ENCODE measurements at places on chromosomes 1 and 21. TPM values are rescaled to one million over a fixed set of nuclear protein-coding genes. Genes with fewer than 3 reads are reported as not detected.
A peak's percentile ranks its signal among the peaks of the same experiment; 100 is the strongest.

GRCh38 chr1:116367256-116367945 lies 5.6 kb upstream of the ATP1A1 start:
- DNase-seq = no peak

Gene ORC1
- 0.22 TPM for total RNA-seq

- no peak for DNase-seq
Observed at GRCh38 chr1:208036106-208036808, 125.3 kb upstream of the CD34 start.

Gene S100A16
- 44.3 TPM for total RNA-seq

GRCh38 chr1:119226913-119227312 lies 86.5 kb upstream of the WARS2 start:
- DNase-seq = no peak

Gene BGLAP
- 0.83 TPM for total RNA-seq

Gene VAV3
- 1.6 TPM for total RNA-seq

DNA sequence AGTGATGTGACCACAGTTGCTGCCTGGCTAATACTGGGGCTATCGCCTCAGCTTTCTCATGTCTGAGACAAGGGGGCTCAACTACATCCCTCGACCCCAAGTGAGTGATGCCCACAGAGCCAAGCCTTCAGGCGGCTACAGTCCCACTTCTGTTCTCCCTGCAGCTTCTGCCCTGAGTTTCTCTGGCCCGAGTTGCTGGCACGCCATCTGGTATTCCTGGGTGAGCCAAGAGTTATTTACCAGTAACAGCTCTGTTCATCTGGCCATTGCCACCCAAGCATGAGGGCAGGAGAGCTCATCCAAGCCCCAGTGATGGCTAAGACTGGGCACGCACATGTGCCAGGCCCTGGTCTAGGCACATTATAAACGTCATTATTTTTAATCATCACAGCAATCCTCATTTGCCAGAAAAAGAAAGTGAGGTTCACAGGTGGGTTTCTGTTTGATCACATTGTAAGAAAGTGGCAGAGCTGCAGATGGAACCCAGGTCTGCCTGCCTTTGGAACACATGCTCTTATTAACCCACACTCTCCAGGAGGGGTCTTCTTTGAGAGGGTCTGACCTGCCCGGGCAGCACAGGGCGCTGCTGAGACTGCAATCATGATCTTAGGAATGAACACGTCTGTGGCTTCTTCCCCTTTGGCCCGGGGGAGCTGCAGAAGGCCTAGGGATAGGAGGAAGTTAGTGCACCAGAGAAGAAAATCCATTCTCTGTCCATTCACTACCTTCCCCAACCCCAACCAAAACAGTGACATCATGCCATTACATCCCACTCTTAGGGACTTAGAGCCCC lies 27.5 kb downstream of the KCND3 start:
- DNase-seq = peak; percentile 57

DNA sequence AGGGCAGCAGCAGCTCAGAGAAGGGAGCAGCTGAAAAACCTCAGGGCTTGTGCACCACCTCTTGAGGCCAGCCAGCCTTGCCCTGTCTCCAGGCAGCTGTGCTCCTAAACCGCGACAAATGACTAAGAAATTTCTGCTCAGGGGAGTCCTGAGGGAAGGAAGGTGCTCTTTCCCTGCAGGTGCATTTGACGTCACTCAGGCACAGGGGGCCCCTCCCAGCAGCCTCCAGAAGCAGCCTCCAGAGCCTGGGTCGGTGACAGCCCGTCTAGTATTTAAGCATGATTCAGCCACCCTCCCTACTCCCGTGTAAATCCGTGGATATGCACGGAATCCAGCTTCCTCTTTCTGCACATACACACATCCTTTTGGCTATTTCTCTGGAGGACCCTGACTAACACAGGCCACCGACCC lies 560.5 kb downstream of the KIF26B start:
- no peak for DNase-seq

- no peak for DNase-seq
Observed at GRCh38 chr1:165473081-165473480, 28.2 kb upstream of the RXRG start.

- no peak for DNase-seq
Observed at GRCh38 chr1:167718914-167719691, 2.7 kb upstream of the MPZL1 start.

DNA sequence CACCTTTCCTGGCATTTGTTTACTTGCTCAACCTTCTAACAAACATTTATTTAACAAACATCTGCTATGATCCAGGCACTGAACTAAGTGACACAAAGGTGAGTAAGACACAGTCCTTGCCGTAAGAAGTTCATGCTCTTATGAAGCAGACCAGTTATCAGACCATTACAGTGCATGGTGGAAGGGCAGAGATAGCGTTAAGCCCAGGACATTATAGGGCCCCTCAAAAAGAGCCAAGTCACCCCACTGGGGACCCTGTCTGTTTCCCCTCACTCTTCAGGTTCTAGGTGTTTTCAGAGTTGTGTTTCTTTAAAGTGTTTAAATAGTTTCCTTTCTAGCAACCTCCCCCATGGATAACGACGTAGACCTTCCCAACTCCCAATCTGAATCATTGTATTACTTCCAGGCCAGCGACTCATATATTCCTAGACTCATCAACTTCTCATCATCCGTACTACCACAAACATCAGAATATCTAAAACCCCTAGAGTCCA lies 39.3 kb downstream of the TCP10L start:
- no peak for DNase-seq

Gene LEFTY2
- total RNA-seq = 0.24 TPM

- no peak for DNase-seq
Observed at GRCh38 chr1:38114241-38115026, 67.8 kb upstream of the POU3F1 start.

- DNase-seq = no peak
Observed at GRCh38 chr1:175470078-175470477, 273.3 kb downstream of the TNR start.

DNA sequence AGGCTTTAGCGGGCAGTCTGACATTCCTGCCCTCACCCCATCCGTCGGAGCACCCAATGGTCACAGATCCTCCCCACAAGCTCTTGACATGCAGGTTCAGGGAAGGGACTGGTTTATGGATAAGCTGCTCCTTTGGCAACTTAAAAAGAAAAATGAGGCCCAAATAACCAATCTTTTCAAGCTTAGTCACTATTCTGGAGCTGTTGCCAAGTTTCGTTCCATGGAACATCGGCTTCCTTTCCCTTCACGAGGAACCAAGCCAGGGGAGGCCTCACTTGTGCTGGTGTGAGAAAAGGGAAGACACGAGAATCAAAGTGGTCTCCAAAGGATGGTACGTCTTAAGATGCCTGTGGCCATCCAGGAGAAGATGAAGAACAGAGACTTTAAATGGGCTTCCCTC lies 46.1 kb upstream of the LPAR3 start:
- DNase-seq = no peak

Gene CLEC20A
- not detected for total RNA-seq

GRCh38 chr1:228308628-228309325 lies 97.9 kb downstream of the TRIM11 start:
- peak; percentile 23 for DNase-seq

Gene PDE9A
- 3.3 TPM for total RNA-seq

- DNase-seq = no peak
Observed at GRCh38 chr1:118366286-118366685, 181.3 kb upstream of the SPAG17 start.

- DNase-seq = no peak
Observed at GRCh38 chr1:44049839-44050238, 18.6 kb upstream of the SLC6A9 start.

DNA sequence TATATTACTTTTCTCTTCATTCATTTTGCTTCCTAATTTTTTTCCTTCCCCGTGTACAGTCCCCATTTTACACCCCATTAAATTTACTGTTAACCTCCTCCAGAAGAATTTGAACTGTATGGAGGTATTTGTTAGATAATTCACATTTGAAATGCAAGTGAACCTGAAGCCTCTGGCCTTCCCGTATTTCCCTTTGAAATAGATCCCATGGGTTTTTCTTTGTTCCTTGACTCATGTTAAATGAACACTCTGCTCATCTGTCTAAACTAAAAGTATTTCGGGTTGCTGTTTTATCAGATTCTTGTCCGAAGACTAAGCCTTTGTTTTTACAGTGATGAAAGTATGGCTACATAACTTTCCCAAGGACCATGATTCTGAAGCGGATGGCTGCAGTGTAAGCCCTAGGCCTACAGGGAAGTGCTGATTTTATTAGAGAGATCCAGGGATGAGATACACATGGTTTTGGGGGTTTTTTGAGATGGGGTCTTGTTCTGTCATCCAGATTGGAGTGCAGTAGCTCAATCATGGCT lies 187.9 kb downstream of the PATJ start:
- DNase-seq = no peak

DNA sequence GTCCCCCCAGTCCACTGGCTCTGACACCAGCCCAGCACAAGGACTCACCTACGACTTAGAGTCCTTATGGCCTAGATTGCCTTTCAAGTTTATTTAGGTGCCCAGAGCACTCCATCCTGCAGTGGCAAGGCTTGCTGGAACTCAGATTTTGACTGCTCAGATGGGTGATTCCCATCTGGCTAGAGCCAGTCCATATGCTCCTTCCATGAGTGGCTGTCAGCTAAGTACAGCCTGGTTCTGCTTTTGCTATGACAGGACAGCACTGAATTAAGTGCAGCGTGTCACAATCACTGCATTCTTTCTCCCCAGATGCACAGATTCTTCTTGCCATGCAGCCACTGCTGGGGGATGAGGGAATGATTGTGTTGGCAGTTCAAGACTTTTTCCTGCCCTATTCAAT lies 43.8 kb downstream of the GPR52 start:
- no peak for DNase-seq

Gene KRTAP24-1
- total RNA-seq = not detected

DNA sequence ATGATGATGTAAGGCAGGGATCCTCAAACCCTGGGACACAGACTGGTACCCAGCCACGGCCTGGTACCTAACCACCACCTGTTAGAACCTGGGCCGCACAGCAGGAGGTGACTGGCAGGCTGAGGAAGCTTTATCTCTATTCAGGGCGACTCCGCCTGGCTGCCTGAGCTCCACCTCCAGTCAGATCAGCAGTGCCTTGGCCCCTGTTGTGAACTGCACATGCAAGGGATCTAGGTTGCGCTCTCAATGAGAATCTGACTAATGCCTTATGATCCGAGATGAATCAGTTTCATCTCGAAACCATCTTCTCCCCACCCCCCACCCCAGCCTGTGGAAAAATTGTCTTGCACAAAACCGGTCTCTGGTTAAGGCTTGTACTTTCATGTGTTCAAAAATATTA lies 4.2 kb downstream of the RNPC3 start:
- DNase-seq = no peak

Gene CYYR1
- total RNA-seq = 24.7 TPM

Gene FMO4
- total RNA-seq = 3.8 TPM

DNA sequence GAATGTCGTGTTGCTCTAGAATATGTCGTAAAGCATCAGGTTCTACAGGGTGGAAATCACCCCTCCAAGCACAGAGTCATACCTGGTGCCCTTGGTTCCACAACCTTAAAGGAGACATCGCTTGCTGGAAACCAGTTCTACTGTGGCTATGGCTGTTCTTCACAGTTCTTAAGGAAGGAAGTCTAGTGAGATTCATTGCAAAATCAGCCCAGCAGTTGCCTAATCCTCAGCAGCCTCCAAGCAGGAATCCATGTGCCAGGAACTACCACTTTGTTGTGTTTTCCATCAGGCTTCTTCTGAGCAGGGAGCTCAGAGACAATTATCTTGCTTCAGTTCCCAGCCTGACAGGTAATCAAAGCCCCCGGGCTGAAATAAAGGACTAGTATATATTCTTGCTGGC lies 45.0 kb upstream of the SLC35F3 start:
- no peak for DNase-seq

GRCh38 chr1:38444311-38444710 lies 397.7 kb upstream of the POU3F1 start:
- DNase-seq = no peak

Gene JAM2
- 32.3 TPM for total RNA-seq

DNA sequence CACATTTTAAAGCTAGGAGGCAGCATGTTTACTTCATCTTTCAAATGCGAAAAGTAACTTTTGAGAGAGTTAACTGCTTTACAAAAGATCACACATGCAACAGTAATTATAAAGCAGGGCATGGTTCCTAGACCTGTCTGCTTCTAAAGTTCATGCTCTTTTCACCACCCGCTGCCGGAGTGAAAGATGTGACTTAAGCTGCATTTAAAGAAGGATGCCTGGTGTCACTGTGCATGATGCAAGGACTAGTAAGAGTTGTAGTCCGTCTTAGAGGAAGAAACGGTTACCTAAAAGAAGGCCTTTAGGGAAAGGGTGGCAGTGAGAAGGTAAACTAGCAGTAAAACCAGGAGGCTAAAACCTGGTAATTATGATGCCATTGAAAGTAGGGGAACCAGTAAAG lies 1689.1 kb downstream of the KCNT2 start:
- DNase-seq = no peak

Gene CELA2B
- total RNA-seq = not detected

GRCh38 chr1:165697491-165697880 lies 876 bp downstream of the ALDH9A1 start:
- no peak for DNase-seq

DNA sequence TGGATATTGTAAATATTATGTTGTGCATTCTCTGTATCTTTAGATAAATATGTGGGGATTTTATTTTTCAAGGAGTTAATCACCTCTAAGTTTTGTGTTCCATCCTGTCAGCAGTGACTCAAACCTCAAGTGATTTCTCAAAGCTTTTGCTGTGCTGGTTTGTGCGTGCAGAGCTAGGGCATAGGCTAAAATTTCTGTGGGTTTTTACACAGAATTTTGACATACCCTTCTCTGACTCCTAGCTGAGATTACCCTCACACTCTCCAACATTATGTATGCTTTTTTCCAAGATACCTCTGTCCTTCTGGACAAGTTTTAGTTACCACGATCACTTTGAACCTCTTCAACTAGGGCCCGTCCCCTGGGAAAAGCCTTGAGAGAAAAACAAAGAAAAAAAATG lies 384.9 kb downstream of the NCAM2 start:
- DNase-seq = no peak

GRCh38 chr1:16614361-16615252 lies 1.2 kb upstream of the NBPF1 start:
- DNase-seq = peak; percentile 45

Gene NPHS2
- not detected for total RNA-seq

Gene PALMD
- 114 TPM for total RNA-seq

DNA sequence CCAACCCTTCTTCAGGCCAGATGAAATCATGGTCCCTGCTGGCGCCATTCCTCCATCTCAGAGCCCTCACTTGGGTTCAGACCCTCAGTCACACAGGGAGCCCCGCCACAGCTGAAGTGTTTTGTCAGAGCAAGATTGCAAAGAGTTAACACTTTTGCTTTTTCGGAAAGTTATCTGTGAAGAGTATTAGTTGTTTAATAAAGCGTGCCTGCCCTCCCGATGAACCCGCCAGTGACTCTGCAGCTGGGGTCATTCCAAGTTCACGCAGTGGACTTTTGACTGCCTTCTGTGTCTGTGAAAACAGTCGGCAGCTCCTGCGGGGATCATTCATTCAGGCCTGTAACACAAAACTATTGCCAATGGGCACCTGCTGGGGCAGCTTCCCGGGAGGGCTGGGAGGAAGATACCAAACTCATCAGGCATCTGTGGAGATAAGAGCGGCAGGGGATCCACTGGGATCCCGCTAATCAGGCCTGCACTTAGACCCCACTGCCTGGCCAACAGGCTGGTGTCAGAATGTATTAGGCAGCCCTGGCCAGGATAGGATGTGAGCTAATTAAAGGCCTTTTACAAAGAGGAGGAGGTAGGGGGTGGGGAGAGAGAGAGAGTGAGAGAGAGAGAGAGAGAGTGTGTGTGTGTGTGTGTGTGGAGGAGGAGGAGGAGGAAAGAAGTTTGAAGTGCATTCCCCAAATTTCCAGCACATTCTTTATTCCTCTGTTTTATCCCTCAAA lies 184.5 kb downstream of the DHRS3 start:
- peak; percentile 71 for DNase-seq

Measured in Right ventricle myocardium superior (tissue), 1 donor.